Stomach (tissue), 19 donors: ENCODE measurements at places on chromosomes 11 and 22.

GRCh38 chr11:12127206-12127898 is 17.0 kb downstream of the MICAL2 start:
- no peak for DNase-seq

GRCh38 chr11:559020-559620 is 1.4 kb downstream of the LMNTD2 start:
- no peak for DNase-seq

GRCh38 chr11:134275534-134276395 is at the start of gene GLB1L3:
Gene GLB1L3 (plus strand): TSS chr11:134276379. CDS start chr11:134276741, 362 bp downstream.
- no peak for DNase-seq

GRCh38 chr11:110493346-110493745 is 63.6 kb downstream of the FDX1 start:
- DNase-seq: no peak

GRCh38 chr22:40516416-40516815 is 120.1 kb downstream of the MRTFA start:
- DNase-seq: no peak

DNA sequence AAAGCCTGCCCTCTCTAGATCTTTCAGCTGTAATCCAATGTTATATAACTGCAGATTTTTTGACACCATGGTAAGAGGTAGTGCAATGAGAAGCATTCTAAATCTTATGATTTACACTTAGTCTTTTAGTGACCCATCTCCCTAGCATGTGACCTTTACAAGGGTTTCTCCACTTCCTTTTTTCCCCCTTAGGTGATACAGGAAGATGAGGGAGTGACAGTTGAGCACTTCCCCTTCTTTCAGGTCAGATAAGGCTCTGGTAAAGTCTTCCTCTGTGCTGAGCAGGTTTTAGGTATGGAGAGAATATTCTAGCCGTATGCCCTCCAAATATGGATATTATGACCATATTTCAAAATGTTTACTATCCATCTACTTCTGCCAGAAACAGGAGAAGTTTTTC is 753.6 kb downstream of the JRKL start:
- DNase-seq: no peak

- peak; percentile 16 for DNase-seq
Observed at GRCh38 chr22:26079009-26079408, 90.3 kb upstream of the SEZ6L start.

DNA sequence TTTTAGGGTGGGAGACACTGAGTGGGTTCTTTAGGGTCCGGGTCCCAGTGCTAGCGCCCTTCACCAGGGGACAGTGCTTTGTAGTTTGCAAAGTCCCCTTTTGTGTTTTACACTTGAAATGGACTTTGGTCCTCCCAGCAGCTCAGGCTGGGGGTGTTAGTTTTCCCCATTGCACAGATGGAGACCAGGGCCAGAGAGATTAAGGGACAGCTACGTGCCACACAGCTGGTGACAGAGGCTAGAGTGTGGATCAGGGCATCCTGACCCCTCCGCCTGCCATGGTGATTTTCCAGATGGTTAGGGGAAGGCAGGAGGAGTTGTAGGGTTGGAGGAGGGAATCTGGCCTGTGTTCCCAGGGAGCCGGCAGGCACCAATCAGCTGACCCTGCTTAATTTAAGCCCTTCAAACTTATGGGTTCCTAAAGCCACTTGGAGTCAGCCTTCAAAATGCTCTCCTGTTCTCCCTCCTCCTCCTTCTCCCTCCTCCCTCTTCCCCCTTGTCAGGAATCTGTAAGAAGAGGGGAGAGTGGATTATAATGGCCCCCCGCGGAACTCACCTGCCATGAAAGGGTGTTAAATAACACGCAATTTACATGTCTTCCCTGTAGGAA is 22.5 kb upstream of the MPPED1 start:
- no peak for DNase-seq

DNA sequence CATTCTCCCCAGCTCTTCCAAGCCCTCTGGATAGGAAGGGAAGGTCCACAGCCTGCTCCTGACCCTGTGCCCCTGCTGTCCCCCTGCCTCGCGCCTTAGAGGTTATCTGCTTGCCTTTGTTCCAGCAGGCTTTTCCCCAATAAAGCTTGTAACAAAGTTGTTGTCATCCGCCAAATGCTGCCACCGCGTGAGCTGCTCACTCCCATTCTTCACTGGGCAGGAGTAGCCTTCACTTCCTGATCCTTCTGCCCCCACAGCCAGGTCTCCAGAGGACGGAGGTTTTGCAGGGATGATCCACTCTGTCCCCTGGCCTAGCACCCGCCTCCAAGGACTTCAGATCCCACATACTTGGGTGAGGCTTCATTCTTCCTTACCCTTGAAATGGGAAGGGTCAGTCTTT is 94.0 kb upstream of the RASSF10 start:
- DNase-seq: no peak

GRCh38 chr11:89498845-89499448 is 7.8 kb upstream of the NOX4 start:
- no peak for DNase-seq

- DNase-seq: no peak
Observed at GRCh38 chr11:75200051-75200450, 40.5 kb upstream of the TPBGL start.
